ENCODE measurements at places on chromosomes 3 and 15.
A peak's percentile ranks its signal among the peaks of the same experiment; 100 is the strongest.

DNA sequence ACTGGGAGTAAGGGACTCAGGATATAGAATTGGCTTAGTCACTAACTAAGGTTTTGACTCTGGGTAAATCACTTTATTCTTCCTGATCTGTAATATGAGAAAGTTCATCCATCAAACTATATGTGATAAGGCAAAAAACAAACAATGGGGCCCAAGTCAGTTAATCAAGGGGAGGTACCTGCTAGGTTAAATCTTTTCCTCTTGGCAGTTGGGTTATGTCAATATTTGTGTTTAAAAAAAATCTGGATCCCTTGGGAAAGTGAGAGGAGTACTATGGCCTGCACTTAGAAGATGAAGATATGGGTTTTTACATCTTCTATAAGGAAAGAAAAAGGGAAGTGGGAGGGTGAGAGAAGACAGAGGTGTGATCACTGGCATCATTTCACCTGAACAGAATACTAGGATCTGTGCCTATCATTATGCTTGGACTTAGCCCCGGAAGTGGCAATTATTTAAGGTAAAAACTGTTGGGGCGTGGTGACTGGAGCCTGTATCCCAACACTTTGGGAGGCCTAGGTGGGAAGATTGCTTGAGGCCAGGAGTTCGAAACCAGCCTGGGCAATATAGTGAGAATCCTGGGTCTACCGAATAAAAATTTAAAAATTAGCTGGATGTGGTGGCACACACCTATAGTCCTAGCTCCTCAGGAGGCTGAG, 2.8 kb upstream of the SLC28A2 start:
- no peak for DNase-seq

DNA sequence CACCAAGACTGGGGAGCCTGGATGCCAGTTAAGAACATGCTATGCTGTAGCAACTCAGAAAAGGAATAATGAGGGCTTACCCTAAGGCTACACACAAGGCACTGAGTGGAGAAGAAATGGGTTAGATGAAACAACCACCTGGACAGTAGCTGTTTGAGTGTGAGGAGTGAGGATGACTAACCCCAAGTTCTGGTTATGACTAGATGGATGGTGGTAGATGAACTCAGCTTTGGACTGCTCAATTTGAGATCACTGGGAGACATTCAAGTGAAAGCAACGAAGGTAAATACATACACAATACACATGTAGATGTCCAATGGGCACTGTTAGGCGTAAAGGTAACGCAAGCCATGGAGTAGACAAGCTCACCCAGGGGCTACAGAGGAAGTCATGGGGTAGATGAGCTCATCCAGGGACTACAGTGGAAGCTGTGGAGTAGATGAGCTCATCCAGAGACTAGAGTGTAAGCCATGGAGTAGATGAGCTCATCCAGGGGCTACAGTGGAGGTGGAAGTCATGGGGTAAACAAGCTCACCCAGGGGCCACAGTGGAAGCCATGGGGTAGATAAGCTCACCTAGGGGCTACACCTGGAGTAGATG, 98.3 kb downstream of the ANO10 start:
- DNase-seq = no peak

GRCh38 chr15:39942753-39943150, 8.8 kb downstream of the EIF2AK4 start:
- DNase-seq = no peak

- no peak for DNase-seq
Observed at GRCh38 chr3:168803536-168803935, 707.8 kb upstream of the GOLIM4 start.

DNA sequence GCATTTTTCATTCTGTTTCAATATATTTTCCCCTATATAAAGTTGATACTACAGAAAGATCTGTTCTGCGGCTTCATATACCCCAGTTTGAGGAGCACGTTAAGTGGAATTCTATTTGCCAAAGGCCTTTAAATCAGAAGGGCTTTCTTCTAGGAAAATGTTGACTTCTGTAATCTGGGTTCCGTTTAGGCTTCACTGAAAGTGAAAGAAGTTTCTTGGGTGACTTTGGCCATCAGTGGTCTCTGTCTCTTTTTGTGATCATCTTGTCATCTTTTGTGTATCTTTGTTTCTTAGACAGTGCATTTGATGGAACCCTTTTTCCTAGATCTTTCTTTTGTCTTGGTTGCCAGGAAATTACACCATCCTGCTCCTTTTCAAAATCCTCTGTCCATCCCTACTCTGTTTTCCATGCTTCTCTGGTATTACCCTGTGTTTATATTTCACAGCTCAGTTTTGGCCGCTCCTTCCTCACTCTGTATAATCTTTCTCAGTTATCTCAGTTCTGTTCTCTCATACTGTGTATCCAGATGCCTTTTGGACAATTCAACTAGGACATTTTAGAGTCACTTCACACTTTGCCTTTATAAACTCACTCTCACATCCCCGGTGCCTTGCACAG, 40.7 kb upstream of the MAP3K13 start:
- DNase-seq = no peak

DNA sequence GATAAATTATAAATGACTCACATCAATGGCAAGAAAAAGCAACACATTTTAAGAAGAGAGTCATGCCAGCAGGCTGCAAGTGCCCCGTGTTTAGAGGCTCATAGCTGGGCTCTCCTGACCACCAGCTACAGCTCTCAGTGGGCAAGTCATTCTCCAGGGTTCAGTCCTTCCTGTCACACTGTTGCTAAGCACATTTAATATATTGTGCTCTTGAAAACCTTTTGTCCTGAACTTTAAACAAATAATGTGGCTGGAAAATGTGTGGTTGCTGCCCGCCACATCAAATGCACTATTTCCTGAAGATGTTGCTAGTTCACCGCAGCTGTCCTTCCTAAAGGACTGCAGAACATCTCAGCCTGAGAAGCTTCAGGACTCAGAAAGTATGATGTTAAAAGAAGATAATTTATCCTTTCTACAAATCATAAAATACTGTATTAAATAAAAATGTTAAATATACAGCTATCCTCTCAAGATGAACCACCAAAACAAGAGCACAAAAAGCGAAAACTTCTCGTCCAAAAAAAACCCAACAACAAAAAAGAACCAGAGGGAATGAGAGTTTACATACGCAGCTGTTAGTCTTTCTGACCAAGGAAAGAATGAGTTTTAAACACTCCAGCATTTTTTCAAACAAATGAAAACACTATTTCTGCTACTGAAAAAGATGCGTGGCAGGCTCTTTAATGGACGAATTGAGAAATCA, 951 bp downstream of the TARS3 start:
- DNase-seq = peak; percentile 31

DNA sequence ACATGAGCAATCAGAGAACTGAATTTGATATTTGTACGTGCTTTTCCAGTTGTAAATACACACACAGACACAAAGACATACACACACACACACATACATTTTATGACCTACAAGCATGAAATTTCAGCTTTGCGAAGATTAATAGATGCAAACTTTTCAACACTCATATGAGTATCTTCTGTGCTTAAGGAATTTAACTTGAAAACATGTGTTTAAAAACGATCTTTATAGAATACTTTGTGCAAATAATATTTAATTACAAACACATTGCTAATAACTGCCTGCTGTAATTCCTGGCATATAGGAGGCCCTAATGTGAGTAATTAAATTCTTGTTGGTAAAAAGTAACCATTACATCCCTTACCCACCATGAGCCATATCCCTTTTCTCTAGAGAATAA, 107.7 kb upstream of the PLSCR5 start:
- no peak for DNase-seq

- DNase-seq = no peak
Observed at GRCh38 chr3:109073116-109073515, 44.8 kb downstream of the MORC1 start.

DNA sequence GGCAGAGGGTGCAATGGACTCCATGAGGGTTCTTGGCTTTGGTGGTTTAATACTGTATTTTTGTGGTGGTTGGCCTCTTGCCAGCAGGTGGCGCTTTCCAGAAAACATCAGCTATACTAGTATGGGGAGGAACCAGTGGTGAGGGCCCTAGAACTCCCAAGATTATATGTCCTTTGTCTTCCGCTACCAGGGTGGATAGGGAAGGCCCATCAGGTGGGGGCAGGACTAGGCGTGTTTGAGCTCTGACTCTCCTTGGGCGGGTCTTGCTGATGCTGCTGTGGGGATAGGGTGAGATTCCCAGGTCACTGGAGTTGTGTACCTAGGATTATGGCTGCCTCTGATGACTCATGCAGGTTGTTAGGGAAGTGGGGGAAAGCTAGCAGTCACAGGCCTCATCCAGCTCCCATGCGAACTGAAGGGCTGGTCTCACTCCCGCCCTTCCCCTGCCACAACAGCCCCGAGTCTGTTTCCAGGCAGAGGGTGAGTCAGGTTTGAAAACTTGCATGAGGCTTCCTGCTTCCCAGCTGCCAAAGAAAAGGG, 357.7 kb downstream of the OTOL1 start:
- DNase-seq = peak; percentile 19

DNA sequence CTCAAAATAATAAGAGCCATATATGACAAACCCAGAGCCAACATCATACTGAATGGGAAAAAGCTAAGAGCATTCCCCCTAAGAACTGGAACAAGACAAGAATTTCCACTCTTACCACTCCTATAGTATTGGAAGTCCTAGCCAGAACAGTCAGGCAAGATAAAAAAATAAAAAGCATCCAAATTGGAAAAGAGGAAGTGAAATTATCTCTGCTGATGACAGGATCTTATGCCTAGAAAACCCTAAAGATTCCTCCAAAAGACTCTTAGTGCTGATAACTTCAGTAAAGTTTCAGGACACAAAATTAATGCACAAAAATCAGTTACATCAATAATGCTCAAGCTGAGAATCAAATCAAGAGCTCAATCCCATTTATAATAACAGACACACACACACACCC, 45.9 kb upstream of the SLC2A2 start:
- no peak for DNase-seq

DNA sequence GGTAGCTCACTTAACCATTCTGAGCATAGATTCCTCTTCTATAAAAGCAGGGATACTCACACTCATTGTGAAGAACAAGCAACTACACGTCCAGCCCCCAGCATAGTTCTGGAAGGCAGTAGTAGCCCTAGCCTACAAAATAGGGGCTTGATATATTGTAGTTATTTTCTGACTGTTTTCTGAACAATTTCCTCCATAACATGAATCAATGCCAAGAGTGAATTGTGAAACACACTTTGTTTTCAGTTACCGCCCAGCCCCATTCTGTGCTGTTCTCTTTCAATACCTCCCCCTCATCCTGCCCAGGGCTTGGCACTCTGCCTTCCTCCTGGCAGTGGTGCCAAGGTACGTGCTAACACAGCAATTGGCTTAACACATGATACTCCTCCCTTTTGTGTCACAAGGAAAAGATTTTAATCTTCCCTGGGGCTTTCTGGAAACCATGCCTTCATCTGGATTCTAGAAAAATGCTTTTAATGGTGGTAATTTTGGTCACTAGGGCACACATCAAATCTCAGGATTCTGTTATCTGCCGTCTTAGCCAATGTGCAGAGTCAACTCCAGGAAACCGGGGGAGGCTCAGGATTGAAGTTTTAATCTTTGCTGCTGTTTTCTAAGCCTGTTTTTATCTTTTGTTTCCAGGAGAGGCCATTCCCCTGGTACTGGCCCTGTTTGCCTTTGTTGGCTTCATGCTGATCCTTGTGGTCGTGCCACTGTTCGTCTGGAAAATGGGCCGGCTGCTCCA, 37.2 kb downstream of the IL20RB start:
- DNase-seq = no peak

DNA sequence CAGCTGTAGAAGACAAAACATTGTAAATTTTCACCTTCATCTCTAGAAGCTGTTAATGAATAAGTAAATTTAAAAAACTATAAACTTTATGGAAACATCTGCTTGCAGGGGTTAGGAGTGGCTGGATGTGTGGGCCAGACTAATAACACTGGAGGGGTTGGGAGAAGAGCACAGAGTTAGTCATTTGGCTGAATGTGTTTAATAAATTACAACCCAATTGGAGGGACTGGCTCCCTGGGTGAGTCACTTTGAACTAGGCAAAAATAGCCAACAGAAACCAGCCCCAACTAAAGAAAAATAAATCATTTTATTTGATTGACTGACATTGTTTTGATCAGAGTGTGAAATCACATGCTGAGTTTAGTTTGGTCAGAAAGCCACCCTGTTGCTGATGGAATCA, 21.8 kb downstream of the DGKG start:
- DNase-seq = no peak

DNA sequence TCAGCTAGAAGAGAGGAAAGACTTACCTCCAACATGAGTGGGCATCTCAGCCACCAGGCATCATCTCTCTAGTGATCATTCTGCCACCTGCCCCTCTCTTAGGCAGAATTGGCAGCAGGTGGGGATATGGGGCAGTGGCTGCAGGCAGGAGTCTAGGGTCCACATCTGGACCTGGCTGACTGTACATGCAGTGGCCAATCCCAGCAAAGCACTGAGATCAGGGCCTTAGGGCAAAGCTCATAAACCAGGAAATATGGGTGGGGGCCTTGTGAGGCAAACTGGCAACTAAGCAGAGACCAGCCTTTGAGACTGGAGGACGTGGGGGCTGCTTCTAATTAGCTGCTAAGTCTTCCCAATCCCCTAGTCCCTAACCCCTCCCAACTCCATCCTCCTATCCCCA, 12.9 kb downstream of the POMGNT2 start:
- no peak for DNase-seq

DNA sequence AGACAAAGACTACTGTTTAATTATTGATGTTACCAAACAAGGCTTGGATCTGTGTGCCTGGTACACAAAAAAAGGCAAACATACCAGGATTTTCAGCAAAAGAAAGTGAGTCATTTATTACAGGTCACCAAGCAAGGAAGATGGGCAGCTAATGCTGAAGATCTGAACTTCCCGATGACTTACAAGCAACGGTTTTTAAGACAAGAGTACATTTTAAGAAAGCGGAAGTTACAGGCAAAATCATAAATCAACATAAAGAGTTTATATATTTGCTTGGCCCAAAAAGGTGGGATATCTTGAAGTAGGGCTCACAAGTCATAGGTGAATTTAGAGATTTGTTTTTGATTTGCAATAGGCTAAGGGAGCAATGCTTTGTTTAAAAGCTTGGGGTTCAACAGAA, 125.4 kb upstream of the SPATA16 start:
- no peak for DNase-seq

DNA sequence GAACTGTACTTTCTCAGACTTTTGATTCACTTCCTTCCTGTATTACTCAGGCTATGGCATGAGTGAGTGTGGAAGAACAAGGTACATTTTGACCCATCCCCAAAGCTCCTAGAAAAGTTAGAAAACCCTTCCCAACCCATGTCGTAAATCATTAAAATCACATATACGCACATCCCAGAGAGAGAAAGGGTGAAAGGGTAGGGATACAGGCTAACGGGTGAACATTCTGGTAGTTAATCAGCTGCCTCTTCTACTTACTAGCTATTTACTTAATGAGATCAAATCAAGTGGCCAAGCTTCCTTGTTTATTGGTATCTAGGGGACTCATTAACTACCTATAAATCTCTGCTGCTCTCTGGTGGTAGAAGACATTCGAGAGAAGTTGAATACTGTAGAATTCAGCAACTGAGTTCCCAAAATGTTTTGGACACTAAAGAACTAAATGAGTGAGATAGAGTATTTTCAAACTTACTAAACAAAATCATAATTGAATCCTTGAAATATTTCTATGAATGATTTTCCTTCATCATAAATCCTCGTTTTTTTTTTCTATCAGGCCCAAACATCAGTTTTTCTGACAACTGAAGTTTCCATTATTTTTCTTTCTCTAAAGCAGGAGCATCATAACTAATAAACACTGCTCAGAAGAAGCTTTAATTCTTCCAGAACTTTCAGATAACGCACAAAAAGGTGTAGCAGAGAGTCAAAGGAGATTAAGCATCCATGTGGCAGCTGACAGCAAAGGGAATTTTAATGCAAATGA, 124.2 kb downstream of the IMPG2 start:
- no peak for DNase-seq

Measured in KG1 (cell line).